SK-N-DZ (cell line): ENCODE measurements at places on chromosomes 3 and 15.

- peak; percentile 71 for DNase-seq
Observed at GRCh38 chr15:61195116-61196002, 33.7 kb downstream of the RORA start.

GRCh38 chr3:187832202-187832601 lies 86.9 kb upstream of the BCL6 start:
- DNase-seq, result no peak

DNA sequence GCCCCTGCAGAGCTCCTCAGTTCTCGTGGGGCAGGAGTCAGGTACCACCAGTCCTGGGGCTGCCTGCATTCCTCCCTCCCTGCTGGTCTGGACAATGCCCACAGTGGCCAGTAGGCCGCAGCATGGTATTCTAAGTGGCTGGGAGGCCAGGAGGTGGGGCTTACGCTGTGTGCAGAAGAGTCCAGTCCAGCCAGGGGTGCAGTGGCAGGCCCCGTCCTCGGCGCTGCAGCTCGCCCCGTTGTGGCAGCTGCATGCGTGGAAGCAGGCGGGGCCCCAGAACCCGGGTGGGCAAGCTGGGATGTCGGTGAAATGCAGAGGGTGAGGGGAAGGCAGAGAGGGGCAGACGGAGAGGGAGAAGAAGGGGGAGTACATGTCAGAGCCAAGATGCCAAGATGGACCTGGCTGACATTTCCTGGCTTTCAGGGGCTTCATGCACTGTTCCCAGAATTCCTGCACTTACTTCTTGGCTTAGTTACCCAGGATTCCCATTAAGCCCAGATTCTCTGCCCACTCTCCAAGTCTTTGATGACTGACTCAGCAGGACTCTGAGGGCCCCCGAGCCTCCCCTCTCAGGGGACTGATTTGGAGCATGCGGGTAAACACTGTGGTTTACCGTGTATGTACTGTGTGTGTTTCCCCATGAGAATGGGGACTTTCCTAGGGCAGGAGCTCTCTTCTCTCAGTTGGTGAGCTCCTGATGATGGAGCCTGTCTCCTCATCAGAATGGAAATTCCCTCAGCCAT lies 47.5 kb downstream of the RAB11A start:
- DNase-seq, result peak; percentile 77

GRCh38 chr3:21795152-21795837 lies 44.3 kb upstream of the ZNF385D start:
- DNase-seq, result peak; percentile 57

GRCh38 chr3:43017593-43018195 lies 38.6 kb downstream of the GASK1A start:
- no peak for DNase-seq

DNA sequence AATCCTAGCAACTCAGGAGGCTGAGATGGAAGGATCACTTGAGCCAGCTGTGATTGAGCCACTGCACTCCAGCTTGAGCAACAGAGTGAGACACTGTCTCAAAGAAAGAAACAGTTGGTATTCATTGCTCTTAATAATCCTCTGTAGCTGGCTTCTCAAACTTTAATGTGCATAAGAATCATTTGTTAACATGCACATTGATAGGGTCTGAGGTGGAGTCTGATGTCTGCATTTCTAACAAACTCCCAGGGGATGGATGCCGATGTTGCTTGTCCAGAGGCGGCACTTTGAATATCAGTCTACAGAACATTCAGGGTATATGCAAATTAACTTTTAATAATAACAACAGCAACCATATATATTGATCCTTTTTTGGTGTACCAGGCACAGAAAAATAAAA lies 39.9 kb downstream of the NKIRAS1 start:
- DNase-seq, result no peak

DNA sequence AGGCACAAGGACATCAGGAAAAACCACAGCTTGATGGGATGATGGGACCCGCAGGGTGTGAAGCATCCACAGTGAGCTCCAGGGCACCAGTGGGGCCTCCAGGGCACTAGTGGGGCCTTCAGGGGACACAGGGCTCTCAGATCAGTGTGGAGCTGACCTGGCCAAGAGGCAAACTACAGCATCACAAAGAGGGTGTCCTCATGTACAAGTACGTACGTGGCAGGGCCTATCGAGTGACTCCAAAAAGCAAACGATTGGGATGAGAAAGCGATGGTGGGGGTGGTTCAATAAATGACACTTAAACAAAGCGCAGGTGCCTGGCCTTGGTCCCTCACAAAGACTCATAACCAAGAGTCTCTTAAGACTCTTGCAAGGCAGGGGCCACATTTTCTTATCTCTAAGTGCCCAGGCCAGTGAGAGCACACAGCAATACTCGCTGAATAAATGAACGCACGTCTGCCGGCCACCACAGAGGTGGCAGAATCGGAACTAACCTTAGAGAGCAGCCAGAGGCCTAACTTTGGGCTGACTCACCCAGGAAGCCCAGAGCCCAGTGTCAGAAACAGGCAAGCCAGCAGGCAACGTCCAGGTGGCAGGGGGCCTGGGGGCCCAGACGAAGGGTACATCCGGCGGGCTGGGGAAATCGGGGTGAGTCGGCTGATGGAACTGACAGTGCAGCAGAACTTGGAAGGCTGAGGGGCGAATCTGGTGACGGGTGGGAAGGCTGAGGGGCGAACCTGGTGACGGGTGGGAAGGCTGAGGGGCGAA lies 8.7 kb downstream of the PCSK6 start:
- no peak for DNase-seq

DNA sequence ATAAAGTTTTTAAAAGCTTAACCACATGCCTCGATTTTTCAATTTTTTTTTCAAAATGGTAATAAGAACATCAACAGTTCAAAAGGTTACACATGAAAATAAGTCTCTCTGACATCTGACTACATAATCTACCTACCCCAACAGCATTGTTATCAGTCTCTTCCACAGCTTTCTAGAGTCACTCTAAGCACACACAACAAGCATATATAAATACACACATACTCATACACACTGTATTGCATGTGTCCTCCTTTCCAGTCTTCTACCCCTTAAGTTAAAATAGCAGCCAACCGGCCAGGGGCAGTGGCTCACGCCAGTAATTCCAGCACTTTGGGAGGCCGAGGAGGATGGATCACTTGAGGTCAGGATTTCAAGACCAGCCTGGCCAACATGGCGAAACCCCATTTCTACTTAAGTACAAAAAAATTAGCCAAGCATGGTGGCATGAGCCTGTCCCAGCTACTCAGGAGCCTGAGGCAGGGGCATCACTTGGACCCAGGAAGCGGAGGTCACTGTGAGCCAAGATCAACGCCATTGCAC lies 12.2 kb downstream of the TBL1XR1 start:
- DNase-seq, result no peak

DNA sequence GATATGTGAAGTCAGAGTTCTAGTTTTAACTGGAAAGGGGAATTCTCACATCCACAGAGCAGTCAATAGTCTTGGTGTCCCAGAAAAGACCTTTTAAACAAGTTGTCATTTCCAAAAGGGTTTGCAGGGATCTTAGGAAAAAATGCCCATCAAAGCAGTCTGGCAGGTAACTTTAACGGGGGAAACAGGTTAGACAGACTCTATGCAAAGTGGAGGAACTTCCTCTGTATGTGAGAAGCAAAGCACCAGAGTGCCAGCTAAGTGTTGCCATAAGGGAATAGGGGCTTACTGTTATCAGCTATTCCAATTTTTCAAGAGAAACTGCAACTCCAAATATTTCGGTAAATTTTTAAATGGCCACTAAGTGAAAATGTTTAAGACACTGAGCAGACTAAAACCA lies 307.9 kb upstream of the MDFIC2 start:
- DNase-seq, result no peak

GRCh38 chr3:25313286-25313685 lies 114.8 kb upstream of the RARB start:
- no peak for DNase-seq

DNA sequence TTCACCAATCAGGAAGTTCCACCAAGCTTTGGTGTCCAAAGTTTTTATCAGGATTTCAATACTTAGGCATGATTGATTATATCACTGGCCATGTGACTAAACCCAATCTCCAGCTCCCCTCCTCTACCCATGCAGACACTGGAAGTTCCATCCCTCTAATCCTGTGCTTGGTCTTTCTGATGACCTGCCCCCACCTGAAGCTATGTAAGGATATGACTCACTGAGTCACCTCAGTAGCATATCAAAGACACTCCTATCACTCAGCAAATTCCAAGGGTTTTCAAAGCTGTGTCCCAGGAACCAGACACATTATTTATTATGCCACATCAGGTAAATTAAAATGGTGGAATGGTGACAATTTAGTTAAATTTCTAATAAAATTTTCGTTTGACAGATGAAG lies 158.9 kb downstream of the TAFA4 start:
- no peak for DNase-seq

DNA sequence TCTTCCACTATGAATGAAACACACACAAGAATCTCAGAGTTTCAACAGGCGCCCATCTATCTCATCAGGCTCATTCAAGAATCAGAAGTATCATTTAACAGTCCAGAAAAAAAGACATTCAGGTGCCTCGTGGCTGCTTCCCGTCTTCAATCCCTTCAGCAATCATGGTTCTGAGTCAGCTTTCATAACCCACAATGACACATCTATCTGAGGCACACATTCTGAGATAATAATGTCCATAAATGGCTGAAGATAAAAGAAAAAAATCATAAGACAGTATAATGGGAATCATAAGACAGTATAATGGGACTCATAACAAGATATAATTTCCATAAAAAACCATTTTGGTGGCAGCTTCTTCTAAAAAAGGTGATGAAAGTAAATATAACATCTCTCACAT lies 52.4 kb downstream of the TNIK start:
- no peak for DNase-seq

DNA sequence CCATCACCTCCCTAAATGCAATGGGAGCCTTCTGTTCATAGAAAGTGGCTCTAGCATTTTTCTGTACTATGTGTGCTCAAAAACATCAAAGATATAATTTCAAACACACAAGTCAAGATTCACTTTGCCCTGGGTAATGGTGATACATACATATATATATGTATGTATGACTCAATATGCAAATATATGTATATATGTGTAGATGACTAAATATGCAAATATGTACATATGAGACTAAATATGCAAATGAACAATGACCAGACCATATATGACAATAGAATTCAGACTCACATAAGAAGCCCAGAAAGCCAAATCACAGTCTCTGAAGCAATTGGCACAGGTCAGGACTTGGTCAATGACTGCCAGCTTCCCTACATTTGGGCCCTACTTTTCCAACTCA lies 36.9 kb upstream of the SNRK start:
- DNase-seq, result no peak

DNA sequence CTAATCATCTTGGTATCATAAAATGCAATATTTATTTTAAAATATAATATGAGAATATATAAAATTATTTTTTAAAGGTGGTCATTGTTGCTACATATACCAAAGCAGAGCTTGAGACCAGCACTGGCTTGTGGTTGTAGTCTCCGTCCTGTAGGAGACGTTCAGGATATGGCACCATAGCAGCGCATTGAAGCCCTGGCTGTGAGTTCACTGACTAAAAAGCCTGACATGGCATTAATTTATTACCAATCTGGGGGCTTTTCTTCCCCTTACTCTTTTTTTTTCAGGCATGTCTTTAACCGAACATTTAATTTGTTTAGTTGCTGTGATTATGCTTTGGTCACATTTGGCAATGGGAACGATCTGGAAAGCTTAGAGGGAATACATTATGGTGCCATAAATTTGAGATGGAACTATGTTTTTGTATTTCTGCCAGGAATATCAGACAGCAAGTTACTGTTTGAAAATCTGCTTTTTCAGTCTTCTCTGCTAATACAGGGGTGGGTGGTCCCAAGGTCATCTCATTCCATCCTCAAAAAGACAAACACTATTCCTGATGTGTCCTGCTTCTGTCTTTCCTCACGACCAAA lies 108.5 kb downstream of the ZIC4 start:
- no peak for DNase-seq

DNA sequence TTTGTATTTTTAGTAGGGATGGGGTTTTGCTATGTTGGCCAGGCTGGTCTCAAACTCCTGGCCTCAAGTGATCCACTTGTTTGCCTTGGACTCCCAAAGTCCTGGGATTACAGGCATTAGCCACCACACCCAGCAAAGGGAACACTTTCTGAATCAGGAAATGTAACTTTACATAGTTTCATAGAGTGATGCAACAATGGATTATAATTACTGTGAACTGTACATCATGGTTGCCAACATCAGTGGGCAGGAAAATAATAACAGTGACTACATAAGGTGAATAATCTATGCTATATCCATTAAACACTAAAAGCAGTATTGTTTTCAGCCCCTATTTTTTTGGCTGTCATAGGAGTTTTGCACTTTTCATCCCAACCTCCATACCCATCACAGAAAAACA lies 5.0 kb upstream of the KPNA1 start:
- DNase-seq, result no peak

DNA sequence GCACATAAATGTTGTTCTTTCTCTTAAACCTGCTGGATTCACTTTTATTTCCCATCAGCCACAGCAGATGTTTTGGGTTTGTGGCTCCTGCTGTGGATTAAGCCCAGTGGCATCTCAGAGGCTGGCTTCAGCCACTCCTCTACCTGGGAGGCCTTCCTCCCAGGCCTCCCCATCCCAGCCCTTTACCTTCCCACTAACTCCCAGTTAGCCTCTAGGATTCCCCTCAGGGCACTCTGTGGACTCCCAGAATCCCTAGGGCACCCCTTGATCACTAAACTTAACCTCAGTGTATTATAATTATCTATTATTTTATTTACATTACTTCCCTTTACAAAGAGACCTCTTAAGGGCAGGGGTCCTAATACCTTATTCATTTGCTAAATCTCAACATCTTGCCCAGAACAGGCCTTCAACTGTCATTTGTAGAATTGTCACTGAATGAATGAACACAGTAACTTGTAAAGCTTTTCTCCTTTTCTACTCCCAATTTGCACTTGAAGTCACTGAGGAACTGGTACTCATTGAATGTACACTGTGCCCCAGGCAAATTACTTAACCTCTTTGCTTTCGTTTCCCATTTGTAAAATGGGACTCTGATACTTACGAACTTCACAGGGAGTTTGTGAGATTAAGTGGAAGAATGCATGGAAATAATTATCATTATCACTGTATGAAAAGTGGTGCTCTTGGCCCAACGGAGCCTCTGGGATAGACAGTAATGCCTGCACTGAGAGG lies 8.3 kb downstream of the CCDC13 start:
- DNase-seq, result no peak

- DNase-seq, result no peak
Observed at GRCh38 chr3:72560846-72561675, 287.2 kb downstream of the SHQ1 start.

DNA sequence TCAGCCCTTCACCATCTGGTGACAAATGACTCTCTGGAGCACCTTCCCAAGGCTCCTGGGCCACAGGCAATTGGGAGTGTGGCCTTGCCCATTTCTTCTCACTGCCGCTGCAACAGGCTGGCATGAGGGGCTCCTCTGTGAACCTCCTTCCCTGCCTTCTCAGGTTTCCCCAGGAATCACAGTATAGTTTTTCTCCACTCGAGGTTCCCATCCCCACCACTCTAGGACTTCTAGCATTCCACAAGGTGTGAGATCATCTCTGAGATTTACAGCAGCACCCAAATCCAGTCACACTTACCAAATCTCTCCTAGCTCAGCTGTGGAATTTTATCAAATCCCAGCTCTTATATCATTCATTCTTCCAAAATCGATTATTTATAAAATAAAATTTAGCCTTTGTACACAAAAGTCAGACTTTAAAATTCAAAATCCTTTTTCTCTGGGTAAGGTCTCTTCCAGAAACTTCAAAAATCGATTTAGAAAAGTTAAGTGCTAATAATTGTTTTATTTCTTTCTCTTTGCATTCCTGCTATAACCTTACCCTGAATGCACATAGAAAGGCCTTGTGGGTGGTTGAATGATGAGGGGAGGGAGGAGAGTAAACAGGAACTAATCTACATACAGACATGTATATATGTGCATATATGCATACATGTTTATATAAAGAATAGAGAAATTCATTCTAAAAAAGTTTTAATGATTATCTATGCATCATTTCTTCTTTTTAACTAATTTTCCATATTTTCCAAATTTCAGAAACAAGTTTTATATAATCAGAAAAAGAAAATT lies 18.9 kb upstream of the ATP13A4 start:
- no peak for DNase-seq
